ENCODE measurements at places on chromosomes 4 and X.

DNA sequence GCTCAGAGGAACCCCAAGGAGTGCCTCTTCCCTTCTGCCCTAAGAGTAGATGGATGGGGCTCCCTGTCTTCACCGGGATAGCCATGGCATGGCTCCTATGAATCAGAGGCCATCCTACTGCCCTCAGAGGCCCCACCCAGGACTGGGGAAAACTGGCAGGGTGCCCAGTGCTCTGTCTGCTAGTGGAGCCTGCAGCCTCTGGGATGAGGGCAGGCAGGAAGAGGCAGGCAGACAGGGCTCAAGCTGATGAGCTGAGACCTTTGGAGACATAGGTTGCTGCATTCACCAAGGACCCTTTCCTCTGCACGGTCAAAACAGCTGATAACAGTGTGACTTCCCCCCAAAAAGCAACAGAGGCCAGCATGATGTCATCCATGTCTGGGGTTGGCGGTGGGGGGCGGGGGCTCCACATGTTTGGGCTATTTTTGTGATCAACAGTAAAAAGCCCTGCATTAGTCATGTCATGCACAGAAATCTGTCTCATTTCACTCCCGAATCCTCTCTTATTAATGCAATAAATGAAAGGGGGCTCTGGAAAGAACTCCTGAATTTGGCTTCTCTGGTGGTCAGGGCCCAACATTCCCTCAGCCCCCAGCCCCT, 207.6 kb upstream of the MAMLD1 start:
- DNase-seq: no peak

DNA sequence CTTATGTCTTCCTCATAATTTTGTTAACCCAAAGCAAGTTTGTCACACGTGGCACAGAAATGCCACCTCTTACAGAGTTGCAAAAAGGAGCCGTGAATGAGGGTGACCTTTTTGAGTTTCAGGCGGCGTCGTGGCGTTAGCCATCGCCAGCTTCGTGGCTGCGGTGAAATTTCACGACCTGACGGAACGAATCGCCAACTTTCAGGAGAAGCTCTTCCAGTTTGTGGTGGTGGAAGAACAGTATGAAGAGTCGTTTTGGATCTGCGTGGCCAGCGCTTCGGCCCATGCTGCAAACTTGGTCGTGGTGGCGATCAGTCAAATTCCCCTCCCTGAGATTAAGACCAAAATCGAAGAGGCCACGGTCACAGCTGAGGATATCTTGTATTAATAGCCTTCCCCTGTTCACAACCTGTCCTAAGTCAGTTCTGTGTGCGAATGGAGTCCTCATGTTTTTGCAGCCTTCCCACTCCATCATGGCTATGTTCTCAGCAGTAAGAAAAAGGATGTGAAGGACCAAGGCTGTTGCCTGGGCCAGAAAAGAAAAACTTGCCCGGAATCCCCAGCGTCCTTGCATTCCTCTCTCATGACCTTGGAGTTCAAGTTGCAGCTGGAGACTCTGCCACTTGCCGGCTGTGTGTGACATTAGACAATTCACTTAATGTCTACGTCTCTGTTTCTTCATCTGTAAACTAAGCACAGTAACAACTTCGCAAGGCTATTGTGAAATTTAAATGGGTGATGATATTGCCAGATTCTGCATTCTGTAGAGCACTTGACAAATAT, 11.9 kb downstream of the CLRN2 start:
- no peak for DNase-seq

DNA sequence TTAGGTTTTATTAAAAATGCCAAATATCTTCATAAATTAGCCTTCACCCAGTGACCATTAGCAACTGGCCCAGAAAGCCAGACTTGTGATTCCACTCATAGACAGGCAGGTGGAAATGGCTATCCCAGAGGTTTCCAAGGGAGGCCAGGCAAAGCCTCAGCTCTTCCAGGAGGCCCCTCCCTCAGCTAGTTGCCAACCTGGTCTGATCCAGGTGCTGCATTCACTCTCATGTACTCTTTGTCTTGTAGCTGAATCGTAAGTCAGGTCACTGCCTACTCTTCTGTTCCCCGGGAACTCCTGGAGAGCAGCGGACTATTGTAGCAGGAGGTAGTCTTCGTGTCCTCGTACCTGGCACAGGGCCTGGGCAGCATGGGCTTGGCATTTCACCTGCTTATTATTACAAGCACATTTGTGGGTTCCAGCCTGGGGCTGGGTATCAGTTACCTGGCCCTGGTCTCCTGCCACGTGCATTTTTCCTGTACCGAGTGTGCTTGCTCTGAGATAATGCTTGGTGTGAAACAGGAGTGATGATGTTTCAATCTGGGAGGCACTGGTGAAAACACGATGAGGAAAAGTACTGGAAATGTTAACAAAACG, 101.6 kb downstream of the FAM193A start:
- DNase-seq: no peak

- DNase-seq: no peak
Measured at GRCh38 chrX:110851780-110852179, 56.2 kb upstream of the CHRDL1 start.

- DNase-seq: no peak
Measured at GRCh38 chr4:661231-661630, 12.8 kb downstream of the ATP5ME start.

- no peak for DNase-seq
Measured at GRCh38 chrX:153441981-153442380, 3.9 kb downstream of the TREX2 start.

DNA sequence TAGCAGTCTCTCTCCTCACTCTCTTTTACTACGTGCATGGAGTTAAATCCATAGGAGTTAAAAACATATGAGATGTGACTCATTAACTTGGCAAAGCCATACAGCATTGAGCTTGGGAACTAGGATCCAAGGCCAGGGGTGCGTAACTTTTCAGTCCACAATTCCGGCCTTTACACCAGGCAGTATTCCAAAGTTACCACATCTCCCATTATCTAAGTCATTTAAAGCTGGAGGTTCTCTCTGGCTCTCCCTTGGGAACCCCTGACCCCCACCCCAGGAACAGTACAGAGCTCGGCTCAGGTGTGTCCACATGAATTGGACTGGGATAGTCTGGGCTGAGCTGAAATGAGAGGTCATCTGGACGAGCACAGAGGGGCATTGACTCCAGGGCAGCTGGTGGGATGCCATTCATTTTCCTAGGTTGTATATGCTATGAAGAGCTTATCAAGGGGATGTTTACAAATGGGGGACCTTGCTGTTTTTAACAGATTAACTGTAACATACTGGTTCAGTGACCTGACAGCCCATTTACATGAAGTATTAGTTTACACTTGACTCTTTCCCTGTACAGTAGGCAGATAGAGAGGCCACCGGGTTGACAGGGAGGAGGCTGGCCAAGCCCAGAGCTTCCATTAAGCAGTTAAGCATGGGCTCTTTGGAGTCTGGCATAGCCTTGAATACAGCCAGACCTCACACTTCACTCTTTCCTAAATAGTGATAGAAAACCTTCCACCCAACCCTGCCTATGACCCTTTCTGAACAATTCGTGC, 128.8 kb downstream of the RAB28 start:
- no peak for DNase-seq

DNA sequence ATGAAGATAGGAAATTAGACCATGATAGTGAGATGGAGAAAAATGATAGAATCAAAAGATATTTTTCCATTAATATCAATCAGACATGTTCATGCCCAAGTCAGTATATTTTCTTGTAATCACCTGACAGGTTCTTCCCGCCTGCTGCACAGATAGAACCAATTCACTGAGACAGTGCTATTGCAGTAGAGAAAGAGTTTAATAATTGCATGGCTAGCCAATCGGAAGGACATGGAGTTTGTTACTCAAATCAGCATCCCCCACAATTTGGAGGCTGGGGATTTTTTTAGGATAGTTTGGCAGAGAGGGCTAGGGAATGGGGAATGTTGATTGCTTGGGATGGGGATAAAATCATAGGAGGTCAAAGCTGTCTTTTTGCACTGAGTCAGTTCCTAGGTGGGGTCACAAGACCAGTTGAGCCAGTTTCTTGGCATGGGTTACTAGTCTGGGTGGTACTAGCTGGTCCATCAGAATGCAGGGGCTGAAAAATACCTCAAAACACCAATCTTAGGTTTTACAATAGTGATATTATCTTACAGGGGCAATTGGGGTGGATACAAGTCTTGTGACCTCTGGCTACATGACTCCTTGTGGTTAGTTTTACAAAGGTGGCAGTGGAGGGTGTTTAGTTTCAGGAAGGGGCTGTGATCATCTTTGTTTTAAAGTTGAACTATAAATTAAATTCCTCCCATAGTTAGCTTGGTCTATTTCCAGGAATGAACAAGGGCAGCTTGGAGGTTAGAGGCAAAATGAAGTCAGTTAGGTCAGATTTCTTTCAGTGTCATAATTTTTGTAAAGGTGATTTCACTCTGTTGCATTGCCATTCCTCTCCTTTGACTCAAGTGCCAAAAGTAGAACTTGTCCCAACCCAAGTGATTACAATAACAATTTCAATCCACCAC, 100.3 kb upstream of the PDE5A start:
- DNase-seq: no peak

GRCh38 chr4:139584784-139585183, 28.8 kb upstream of the SETD7 start:
- DNase-seq: no peak

- no peak for DNase-seq
Measured at GRCh38 chr4:3470244-3471097, 7.4 kb downstream of the DOK7 start.
